Activated T-helper 1 cell treated with anti-CD3 and anti-CD28 coated beads, Interleukin-2, amount 50 U/mL, for 16 hours (primary cell): ENCODE measurements at places on chromosomes 3 and 15.

DNA sequence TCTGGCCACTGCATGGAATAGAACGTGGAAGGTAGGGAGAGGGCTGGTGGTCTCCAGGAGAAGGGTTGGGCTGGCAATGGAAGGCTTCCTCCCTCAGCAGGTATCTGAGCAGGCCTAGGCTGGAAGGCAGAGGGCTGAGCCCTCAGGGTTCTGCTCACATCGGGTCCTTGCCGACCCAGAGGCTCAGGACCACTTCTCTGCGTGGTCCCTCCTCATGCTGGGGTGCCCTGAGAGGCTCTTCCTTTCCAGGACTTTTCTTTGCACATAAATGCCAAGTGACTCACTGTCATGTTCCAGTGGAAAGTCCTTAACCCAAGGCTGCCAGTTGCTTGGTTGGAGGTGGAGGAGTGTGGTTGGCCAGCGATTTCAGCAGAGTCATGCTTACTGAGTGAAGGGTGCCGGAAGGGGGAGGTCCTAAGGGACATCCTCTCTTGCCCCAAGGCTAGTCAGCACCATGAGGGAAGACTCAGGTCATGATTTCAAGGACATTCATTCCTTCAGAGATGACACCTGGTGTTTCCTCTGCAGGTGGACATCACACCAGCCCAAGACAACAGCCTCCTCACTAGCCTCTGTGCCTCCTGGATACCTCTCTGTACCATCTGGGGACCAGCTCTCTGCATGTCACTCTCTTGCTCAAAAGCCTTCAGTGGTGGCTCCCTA is 8.2 kb downstream of the SLC6A6 start:
- DNase-seq, result no peak

GRCh38 chr3:183375337-183375736 is 53.1 kb downstream of the MCF2L2 start:
- no peak for DNase-seq

GRCh38 chr15:40990080-40990479 is 36.8 kb downstream of the CHAC1 start:
- DNase-seq, result no peak

GRCh38 chr15:80199869-80200268 is 47.1 kb downstream of the FAH start:
- no peak for DNase-seq

DNA sequence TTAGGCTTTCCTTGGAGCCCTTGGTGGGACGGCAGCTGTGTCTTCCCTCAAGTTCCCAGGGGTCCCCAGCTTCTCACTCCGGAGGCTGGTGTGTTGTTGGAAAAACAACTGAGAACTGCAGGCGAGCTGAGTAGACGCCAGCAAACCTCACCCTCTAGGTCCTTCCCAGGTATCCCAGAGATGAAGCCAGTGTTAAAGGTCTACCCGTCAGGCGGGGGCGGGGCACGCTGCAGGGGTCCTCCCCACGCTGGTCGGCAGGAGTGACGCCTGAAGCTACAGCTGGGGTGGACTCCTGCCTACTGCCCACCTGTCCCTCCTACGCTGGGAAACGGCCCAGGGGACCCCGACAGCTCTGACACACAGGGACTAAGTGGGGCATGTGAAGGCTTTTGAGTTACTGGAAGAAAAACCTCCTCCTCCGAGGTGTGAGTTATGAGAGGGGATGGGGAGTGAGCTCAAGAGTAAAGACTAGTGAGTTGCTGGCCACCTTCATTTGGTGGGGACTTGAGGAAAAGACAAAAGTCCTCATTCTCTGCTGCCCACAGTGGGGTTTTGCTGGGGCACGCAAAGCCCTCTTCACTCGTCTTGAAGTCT is 32.2 kb upstream of the SNRPA1 start:
- no peak for DNase-seq
